ENCODE measurements at places on chromosomes 3 and 15. TPM values are rescaled to one million over a fixed set of nuclear protein-coding genes. Genes with fewer than 3 reads are reported as not detected.

The CCDC174 gene
- total RNA-seq = 24.1 TPM

The B3GALNT1 gene
- total RNA-seq = 0.69 TPM

The TLE3 gene
- total RNA-seq = 17.7 TPM

The NR2E3 gene
- total RNA-seq = not detected

The ADPRH gene
- 14.3 TPM for total RNA-seq

The SLC38A3 gene
- total RNA-seq = 3.3 TPM

The SLC9A9 gene
- 3.0 TPM for total RNA-seq

DNA sequence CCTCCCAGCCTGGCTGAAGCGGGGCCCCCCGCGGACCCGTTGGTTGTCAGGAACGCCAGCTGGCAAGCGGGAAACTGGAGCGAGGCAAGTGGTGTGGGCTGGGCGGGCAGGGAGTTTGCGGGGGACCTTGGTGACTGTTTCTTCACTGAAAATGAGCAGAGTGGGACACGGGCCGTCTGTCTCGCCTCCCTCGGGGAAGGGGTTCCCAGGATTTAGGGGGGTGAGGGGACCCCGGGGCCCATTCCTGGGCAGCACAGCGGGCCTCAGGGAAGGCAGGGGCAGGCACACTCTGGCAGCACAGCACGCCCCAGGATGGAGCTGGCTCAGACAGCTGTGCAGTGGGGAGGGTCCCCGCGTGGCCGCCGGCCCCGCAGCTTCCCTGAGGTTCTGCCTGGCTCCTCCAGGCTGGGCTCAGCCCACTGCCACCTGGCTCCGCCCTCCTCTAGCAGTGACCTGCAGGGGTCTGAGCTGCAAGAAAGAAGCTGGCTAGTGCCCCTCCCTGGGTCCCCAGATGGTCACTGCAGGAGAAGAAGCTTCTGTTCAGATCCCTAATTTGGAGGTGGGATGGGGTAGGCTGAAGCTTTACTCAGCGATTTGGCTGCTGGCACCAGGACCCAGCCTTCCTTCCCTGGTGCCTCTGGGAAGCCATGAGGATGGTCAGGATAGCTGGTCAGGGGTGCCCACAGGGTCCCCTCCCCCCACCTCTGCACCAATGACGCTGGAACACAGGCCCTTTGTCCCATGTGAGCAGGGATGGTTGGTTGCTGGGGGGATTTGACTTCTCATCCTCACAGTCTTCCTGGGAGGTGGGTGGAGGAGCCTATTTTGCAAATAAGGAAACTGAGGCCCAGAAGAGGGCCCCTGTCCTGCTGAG lies 90.4 kb downstream of the TBC1D2B start:
- no peak overlapping the region for H3K4me3 ChIP-seq
- H3K27ac ChIP-seq = no peak overlapping the region
- H3K27me3 ChIP-seq = no peaks in the 10 kb centered on the region
- DNase-seq = no peak
- H3K4me1 ChIP-seq = peaks cover 17% of the 10 kb centered on the region
- H3K36me3 ChIP-seq = no peaks in the 10 kb centered on the region

- H3K27ac ChIP-seq = no peak overlapping the region
- no peaks in the 10 kb centered on the region for H3K36me3 ChIP-seq
- no peaks in the 10 kb centered on the region for H3K27me3 ChIP-seq
- DNase-seq = no peak
- no peak overlapping the region for H3K4me3 ChIP-seq
- H3K4me1 ChIP-seq = no peaks in the 10 kb centered on the region
Measured at GRCh38 chr15:46410705-46411104, 775.9 kb downstream of the SQOR start.

GRCh38 chr3:37991823-37992222 lies 1.2 kb downstream of the VILL start:
- no peak overlapping the region for H3K4me3 ChIP-seq
- H3K4me1 ChIP-seq = no peaks in the 10 kb centered on the region
- no peak overlapping the region for H3K27ac ChIP-seq
- H3K36me3 ChIP-seq = no peaks in the 10 kb centered on the region
- no peaks in the 10 kb centered on the region for H3K27me3 ChIP-seq

DNA sequence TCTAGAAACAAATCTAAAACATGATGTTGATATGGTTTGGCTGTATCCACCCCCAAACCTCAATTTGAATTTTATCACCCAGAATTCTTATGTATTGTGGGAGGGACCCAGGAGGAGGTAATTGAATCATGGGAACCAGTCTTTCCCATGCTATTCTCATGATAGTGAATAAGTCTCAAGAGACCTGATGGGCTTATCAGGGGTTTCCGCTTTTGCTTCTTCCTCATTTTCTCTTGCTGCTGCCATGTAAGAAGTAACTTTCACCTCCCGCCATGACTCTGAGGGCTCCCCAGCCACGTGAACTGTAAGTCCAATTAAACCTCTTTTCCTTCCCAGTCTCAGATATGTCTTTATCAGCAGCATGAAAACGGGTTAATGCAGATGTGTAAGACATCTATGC lies 232.7 kb upstream of the ONECUT1 start:
- no peaks in the 10 kb centered on the region for H3K4me1 ChIP-seq
- H3K27ac ChIP-seq = no peak overlapping the region
- H3K4me3 ChIP-seq = no peak overlapping the region
- no peak for DNase-seq
- H3K36me3 ChIP-seq = no peaks in the 10 kb centered on the region

DNA sequence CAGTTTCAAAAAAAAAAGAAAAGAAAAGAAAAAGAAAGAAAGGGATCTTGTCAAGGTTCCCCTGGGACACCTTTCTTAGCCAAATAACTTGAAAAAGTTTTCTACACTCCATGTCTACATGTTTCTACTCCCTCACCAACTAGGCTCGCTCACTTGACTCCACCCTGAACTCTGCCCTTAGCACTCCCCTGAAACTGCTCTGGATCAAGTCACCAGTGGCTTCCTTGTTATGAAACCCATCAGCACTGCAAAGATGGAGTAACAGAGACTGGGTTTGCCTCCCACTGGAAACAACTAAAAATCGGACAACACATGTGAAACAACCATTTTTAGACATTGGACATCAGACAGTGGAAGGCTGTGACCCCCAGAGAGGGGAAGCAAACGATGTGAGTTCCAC lies 36.8 kb downstream of the TMEM40 start:
- no peak for DNase-seq
- H3K27me3 ChIP-seq = no peaks in the 10 kb centered on the region
- H3K4me1 ChIP-seq = peaks cover 4% of the 10 kb centered on the region
- no peaks in the 10 kb centered on the region for H3K36me3 ChIP-seq
- H3K4me3 ChIP-seq = no peak overlapping the region

DNA sequence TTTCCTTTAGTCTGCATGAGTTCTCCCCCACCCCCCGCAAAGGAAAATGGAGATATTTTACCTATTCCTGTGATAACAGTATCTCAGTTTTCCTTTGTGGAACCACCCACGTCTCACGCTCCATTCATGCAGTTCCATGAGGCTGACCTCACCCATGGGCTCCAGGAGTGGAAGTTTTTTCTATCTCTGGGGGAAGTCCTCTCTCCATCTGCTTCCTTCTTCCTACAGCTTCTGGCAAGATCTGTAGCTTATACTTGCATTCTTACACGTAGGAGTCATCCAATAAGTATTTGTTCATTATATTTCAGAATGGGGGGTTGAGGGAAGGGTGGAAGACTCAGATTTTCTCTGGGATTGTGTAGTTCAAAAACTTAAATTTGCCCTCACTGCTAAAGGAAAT lies 5.8 kb upstream of the GLCE start:
- peaks cover 2% of the 10 kb centered on the region for H3K4me1 ChIP-seq
- no peak overlapping the region for H3K27ac ChIP-seq
- no peaks in the 10 kb centered on the region for H3K27me3 ChIP-seq
- H3K36me3 ChIP-seq = no peaks in the 10 kb centered on the region
- no peak overlapping the region for H3K4me3 ChIP-seq

GRCh38 chr15:84035399-84035766 lies 200.2 kb upstream of the GOLGA6L4 start:
- H3K36me3 ChIP-seq = no peaks in the 10 kb centered on the region
- no peak for DNase-seq
- no peak overlapping the region for H3K4me3 ChIP-seq
- H3K27ac ChIP-seq = no peak overlapping the region

DNA sequence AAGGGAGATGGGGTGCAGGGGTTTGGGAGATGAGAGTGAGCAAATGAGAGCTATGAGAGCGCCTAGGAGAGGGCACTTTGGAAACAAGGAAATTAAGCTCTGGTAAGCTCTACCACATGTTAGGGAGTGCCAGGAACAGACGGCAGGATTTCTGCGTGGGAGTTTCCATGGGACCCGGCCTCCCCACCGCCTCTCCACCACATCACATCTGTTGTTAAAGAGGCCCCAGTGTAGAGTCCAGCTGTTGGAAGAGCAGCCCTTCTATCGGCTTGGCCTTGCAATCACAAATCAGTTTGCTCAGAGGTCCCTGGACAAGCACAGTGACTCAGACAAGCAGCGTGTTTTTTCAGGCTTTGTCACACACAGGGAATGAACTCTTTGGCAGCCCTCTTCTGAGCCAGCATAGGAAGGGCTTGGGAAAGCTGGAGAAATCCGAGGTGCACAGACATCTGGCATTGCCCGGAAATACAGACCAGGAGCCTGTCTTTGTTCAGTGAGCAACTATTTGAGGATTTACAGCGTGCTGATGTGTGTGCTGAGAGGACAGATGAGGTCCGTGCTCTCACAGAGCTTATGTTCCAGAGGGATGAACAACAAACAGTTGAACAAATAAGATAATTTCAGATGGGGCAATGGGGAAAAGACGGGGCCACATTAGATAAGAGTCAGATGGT lies 370.6 kb upstream of the PROK2 start:
- no peaks in the 10 kb centered on the region for H3K36me3 ChIP-seq
- no peak overlapping the region for H3K4me3 ChIP-seq
- no peak overlapping the region for H3K27ac ChIP-seq
- H3K27me3 ChIP-seq = no peaks in the 10 kb centered on the region
- peak; percentile 70 for DNase-seq

DNA sequence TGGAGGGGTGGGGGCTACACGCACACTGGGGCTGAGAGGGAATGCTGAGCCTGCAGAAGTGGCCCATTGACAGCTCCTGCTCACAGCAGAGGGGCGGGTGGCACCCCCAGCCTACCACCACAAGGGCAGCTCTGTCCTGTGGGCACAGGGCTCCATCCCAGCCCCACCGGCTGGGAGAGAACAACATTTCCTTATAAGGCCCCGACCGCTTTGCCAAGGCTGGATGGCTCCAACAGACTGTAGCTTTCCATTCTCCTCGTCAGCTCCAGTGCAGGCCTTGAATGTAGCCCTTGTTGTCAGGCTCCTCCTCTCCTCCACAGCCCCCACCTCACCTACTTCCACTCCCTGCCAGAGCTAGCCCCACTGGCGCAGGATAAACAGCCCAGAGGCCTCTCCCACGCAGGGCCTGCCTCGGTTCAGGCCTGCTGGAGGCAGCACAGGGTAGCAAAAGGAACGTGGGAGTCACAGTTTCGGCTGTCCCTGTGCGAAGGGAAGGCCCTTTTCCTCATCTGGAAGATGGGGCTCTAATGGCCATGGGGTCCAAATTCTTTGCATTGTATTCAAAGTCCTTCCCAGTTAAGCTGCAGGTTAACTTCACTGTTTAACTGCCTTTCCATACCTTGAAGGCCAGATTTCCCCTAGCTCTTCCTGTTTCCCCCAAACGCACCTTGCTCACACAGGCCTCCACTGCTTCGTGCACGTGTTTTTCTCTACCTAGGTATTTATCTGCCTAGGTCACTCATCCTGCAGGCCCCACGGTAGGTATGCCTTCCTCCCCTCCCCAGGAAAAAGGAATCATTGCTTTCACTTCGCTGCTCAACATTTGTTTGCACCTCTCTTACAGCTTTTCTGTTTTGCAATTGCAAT lies 101.6 kb upstream of the LPP start:
- H3K4me3 ChIP-seq = no peak overlapping the region
- peak overlapping the region; percentile 65 for H3K27ac ChIP-seq
- peaks cover 19% of the 10 kb centered on the region for H3K4me1 ChIP-seq
- H3K36me3 ChIP-seq = no peaks in the 10 kb centered on the region
- no peaks in the 10 kb centered on the region for H3K27me3 ChIP-seq
- peak; percentile 91 for DNase-seq

- DNase-seq = no peak
- no peaks in the 10 kb centered on the region for H3K36me3 ChIP-seq
- no peaks in the 10 kb centered on the region for H3K4me1 ChIP-seq
- no peaks in the 10 kb centered on the region for H3K27me3 ChIP-seq
- no peak overlapping the region for H3K27ac ChIP-seq
Measured at GRCh38 chr3:123605789-123606234, 21.0 kb upstream of the HACD2 start.

GRCh38 chr3:148211725-148212124 lies 486.0 kb upstream of the AGTR1 start:
- H3K36me3 ChIP-seq = no peaks in the 10 kb centered on the region
- DNase-seq = no peak
- H3K27ac ChIP-seq = no peak overlapping the region
- H3K4me1 ChIP-seq = no peaks in the 10 kb centered on the region
- peaks cover 4% of the 10 kb centered on the region for H3K27me3 ChIP-seq

DNA sequence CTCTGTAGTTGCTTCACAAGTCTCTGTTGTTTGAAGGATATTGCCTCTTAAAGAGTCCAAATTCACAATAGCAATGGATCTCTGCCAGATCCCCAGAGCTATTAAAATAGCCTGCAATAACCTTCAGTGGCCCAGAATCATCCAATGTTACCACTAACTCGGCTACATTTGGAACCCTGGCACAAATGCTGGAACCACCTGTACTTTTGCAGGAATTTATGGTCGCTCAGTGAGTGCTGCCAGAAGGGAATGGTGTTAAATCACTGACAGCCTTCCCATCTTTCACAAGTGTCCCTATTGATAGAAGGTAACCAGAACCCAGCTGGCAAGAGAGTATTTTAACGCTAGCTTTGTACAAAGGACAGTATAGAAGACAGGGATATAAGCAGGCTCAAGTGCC lies 298.8 kb upstream of the PLSCR5 start:
- no peaks in the 10 kb centered on the region for H3K36me3 ChIP-seq
- peaks cover 4% of the 10 kb centered on the region for H3K4me1 ChIP-seq
- H3K4me3 ChIP-seq = no peak overlapping the region
- DNase-seq = no peak

All from psoas muscle (tissue), 8 donors.